Head of caudate nucleus (tissue), 42 donors: ENCODE measurements at places on chromosomes 6 and 20.
A peak's percentile ranks its signal among the peaks of the same experiment; 100 is the strongest.

DNA sequence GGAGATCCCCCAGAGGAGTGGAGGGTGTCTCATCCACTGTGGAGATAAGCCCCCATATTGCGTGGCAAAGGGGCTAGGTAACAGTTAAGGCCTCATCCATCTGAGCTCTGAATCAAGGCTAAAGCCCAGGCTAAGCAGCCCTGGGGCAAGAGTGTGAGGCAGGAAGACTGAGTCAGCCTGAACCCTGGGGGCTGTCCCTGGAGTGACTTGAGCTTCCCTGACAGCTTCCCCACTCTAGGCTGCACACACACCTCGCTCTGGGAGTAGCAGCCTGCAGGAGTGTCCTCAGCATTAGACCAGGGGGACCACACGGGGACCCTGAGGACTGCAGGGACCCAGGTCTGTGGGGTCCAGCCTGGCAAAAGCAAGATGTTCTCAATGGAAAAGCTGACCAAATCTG lies 27.9 kb downstream of the UBD start:
- no peak for DNase-seq

DNA sequence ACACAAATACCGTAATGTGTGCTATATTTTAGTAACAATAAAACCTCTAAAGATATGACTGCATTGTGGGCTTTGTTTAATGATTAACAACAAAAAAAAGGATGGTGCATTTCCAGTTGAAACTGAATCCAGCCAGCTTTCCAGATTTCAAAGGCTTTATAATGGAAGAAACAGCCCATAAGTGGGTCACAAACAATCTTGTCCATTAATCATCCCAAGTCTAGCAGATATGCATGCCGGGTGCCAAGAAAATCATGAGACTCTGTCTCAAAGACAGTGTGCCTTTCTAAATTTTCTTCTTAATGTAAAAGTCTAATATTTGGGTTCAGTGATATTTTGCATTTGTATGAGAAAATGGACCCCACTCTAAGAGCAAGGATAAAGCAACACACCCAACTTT lies 20.6 kb upstream of the LAMP5 start:
- DNase-seq, result no peak

GRCh38 chr6:159130846-159131245 lies 38.4 kb upstream of the FNDC1 start:
- no peak for DNase-seq

- no peak for DNase-seq
Observed at GRCh38 chr6:18330548-18331081, 56.5 kb upstream of the RNF144B start.

GRCh38 chr20:57224641-57225138 lies 41.8 kb downstream of the BMP7 start:
- no peak for DNase-seq

GRCh38 chr20:62027698-62028321 lies 37.9 kb downstream of the TAF4 start:
- DNase-seq, result no peak

DNA sequence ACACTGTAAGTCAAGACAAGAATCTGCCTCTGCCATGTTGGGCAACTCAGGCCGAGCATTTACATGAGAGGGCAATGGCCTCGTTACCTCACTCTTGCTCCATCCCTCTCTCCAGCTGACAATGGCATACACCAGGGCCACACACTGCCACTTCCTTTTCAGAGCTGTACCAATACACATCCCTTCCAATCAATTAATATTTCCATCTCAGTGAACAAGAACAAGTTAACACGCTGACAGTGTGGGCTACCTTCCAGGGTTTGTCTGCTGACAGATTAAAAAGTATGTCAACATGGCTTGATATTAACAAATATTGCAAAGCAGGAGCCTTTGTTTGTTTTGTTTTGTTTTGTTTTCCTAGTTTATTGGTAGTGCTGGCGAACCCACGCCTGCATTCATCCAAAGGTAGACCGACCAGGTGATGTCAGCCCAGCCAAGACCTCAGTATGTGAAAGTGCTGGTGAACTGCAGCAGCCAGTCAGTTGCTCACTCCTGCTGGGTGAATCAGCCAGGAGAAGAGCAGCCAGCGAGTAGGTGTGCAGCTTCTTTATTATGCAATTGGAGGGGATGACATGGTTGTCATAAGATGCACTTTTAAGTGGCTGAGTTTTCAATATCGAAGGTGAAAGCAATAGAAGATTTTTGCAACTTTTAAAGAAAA lies 487.3 kb upstream of the JARID2 start:
- peak; percentile 56 for DNase-seq

GRCh38 chr20:38840053-38840893 lies 34.8 kb downstream of the PPP1R16B start:
- peak; percentile 93 for DNase-seq

DNA sequence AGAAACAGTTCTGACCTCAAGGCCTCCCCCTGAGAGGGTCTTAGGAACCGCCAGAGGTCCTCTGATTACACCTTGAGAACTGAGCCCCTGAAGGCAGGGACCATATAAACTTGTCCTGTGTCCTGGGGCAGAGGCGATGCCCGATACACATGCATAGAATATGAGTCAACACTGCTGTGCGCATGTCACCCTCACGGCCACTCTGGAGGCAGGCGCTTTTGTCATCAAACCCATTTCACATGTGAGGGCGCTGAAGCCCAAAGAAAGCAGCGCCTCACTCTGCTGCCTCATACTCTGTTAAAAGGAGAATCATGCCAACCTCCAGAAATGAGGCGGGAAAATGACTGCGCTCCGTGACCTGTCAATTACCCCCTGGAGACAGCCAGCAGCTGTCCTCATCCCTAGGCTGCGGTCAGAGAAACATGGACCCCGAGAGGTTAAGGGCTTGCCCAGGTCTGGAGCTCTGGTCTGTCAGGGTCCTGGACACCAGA lies 158.3 kb downstream of the GRM4 start:
- DNase-seq, result peak; percentile 19

- no peak for DNase-seq
Observed at GRCh38 chr6:36697481-36697903, at the start of gene RAB44. Gene RAB44, plus strand, starts transcription at chr6:36697826. Its CDS starts 6,410 bp downstream, at chr6:36704236.

DNA sequence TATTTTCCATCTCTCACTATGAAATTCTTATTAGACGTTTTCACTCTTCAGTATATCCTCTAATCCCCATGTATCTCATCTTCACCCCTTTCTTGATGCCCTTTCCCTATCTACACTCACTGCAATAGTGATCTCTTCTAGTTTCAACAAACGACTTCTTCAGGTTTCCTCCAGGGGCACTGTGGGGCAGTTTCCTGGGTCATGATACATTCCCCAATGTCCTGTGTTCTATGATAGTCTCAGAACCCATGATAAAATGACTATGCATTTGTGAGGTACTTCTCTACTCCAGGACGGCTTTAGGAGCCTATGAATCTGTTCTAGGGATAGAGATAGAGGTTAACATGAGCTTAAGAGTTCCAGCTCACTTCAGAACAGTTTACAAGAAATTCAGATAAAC lies 183.3 kb downstream of the FOXC1 start:
- no peak for DNase-seq
